ENCODE measurements at places on chromosomes 6 and 20.
A peak's percentile ranks its signal among the peaks of the same experiment; 100 is the strongest.

DNA sequence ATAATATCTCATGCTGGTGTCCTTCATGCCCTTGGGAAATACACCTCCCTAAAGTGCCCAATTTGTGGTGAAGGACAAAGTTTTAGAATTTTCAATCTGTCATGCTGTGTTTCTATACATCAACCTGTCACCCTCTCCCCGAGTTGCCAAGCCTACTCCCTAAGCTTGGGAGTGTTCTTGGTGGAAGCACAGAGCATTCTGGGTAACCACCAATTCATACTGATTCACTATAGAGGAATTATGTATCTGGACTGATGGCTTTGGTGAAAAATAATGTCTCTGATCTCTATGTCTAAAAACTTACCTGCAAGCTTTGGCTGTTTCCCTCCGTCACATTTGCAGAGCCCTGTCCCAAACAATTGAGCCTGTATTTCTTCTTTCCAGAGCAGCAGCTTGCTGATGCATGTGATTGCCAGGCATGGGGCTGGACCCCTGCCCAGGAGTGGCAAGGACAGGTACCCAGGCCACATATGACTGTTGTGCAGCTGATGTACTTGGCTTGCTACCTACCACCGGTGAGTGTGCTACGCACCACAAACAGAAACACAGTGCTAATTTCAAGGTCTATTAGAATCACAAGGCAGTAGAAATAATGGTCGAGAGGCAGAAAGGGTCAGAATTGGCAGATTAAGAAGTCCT is 202.8 kb upstream of the CITED2 start:
- no peak for DNase-seq

- no peak for DNase-seq
Measured at GRCh38 chr6:160967351-160967750, 24.2 kb upstream of the MAP3K4 start.

DNA sequence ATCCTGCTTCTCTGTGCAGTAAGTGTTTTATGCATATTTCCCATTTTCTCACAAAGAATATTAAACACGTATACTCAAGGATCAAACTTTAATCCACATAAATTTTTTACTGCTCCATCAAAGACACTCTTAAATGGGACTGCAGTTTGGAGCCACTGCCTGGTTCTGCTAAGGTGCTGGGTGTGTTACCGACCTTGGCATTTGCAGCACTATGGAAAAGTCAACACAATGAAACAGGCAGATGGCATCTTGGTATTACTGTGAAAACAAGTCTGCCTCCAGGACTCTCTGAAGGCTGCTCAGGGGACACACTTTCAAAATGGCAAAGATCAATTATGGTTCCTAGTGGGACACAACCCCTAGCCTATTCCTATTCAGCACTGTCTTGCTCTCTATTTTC is 17.3 kb upstream of the HLA-G start:
- no peak for DNase-seq

GRCh38 chr20:38673261-38673660 is 51.0 kb upstream of the SLC32A1 start:
- DNase-seq: no peak

GRCh38 chr20:4573564-4574355 is 147.9 kb upstream of the PRND start:
- no peak for DNase-seq

GRCh38 chr20:41052742-41053419 is 24.3 kb downstream of the TOP1 start:
- DNase-seq: no peak

DNA sequence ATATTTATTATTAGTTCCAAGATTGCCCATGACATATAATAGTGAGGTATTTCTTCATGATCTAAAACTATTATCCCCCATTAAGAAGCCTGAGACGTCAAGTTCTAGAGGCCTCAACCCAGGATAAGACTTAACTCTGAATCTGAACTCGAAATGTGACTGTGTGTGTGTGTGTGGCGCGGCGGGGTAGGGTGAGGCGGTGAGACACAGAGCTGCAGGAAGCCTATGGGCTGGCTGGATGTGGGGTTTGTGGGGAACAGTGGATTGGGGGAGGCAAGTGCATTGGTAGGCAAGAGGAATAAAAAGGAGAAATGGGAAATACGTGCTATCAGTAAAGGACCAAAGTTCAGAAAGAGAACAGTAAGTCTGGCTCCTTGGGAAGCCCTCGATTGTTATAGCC is 66.5 kb upstream of the RNF146 start:
- DNase-seq: no peak

DNA sequence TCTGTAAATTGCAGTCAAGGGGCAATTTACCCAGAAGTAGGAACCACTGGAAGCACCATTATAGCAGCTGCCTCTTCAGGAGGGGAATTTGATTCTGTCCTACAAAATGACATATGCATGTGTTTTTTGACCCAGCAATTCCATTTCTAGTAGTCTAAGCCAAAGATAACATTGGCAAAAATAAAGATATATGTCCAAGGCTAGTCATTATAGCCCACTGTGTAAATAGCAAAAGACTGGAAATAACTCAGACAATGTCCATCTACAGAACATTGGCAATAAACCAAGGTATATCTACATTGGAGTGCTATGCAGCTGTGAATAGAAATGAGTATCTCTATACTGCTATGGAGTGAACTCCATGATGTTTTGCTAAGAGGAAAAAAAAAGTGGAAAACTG is 12.5 kb upstream of the PANK2 start:
- DNase-seq: peak; percentile 27

- no peak for DNase-seq
Measured at GRCh38 chr20:60240415-60240814, 282.2 kb downstream of the CDH26 start.

DNA sequence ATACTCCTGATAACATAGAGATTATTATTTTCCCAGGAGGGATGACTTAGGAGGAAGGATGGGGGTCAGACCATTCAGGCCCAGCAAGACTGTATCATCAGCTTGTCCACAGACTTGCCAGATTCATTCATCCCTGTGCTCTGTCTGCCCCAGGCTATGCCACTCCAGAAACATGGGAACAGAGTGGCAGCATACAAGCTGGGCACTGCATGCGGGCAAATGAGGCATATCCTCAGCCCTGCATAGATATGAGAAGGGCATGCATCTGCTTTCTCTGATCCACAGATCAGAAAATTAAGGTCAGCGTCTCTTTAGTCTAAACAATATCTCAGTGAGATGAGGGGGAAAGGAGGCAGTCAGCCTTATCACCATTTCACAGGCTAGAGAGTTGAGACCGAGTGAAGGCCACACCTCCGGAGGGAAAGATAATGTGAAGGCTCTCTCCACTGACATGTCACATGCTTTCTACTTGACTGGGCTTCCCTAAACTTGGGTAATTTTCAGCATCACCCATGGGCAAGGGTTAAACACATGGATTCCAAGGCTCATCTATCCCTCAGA is 140.5 kb downstream of the TFAP2B start:
- DNase-seq: no peak

DNA sequence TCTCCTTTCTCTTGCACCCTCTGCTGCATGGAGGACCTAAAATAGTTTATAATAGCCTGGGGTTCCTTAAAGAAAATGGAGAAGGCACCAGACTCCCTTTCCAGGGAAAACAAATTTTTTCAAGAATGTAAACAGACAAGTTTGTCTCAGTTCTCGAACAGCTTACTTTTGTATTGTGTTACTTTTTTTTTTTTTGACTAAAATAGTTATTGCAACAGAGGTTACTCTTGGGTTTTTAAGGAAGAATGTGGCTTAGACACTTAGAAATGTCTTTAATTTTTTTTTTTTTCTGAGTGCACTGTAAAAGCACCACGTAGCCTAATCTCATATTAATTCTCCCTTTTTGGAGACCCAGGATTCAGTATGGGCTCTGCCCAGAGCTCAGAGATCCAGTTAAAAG is 148.7 kb upstream of the CARMIL1 start:
- DNase-seq: no peak

DNA sequence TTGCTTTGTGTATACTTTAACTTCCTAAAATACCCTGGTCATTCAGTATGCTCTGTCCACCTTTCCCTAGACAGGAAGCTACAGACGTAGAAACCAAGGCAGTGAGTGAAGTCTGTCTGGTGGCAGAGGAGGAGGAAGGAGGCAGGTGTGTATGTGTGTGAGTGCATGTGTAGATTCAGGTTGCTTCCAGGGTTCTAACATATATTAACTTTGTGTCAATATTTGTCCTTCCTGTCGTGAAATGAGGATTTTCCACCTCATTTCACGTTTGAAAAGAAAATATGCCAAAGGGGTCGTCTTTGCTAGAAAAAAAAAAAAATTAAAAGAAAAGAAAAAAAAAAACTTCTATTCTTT is 411.5 kb downstream of the PKHD1 start:
- no peak for DNase-seq

GRCh38 chr20:44566018-44566417 is 16.4 kb upstream of the PKIG start:
- DNase-seq: no peak

DNA sequence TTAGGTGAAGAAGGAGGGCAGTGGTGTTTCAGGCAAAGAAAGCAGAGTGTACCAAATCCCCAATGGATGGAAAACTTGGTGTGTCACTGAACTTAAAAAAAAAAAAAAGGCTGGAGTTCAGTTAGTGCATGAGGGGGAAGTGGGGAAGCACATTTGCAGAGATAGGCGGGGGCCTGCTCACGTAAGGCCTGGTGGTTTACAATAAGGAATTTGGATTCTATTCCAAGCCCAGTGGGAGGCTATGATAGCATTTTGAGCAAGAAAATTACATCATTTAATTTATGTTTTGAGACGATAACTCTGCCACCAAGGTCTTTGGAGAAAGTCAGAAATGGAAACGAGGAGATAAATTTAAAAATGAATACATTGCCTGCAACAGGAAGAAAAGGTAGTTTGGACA is 225.5 kb downstream of the EYA4 start:
- DNase-seq: no peak

GRCh38 chr6:121867095-121867494 is 431.6 kb downstream of the GJA1 start:
- no peak for DNase-seq

GRCh38 chr6:3305831-3306230 is 47.1 kb downstream of the PSMG4 start:
- no peak for DNase-seq

DNA sequence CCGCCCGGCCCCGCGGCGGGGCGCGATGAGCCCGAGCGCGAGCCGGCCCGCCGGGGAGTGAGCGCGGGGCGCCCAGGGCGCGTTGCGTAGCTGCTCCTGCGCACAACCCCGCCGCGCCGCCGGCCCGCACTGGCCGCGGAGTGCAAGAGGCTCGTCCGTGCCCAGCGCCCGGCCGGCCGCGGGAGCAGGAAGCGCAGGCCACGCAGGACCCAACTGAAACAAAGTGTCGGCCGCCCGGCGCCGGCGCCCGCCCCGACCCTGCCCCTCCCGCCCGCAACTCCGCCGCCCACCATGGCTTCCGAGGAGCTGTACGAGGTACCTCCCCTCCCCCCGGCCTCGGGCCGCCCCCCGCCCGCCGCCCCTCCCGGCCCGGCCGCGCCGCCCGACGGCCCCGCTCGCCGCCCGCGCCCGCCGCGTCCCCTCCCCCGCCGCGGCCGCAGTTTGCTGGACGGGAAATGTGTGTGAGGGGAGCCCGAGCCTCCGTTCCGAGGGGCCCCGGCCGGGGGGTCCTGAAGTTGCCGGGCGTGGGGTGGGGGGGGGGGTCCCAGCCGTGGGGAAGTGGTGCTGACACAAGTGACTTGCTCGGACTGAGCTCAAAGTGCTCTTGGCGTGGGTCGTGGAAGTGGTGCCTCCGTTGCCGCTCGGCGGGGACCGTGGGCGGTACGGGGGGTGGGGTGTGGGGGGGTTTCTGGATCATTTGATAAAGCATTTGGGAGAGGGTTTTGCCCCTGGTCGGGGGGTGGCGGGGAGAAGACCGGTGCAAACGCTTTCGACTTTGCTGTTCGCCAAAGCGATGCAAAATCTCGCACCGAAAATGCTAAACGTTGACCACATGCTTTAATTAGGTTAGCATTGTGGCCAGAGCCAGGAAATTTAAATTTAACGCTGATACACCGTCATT is 539 bp downstream of the CDYL start:
- no peak for DNase-seq

DNA sequence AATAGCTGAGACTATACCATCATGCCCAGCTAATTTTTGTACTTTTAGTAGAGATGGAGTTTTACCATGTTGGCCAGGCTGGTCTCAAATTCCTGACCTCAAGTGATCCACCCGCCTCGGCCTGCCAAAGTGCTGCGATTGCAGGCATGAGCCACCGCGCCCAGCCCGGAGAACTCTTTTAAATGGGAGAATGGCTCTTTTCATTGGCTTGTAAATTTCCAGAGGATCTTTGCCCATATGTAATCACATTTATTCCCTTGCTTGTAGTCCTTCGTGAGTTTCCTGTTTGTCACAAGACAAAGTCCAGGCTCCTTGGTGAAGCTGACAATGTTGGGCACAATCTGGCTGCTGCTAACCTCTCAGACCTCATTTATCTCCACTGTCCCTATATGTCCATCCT is 135.1 kb downstream of the CEP57L1 start:
- no peak for DNase-seq

DNA sequence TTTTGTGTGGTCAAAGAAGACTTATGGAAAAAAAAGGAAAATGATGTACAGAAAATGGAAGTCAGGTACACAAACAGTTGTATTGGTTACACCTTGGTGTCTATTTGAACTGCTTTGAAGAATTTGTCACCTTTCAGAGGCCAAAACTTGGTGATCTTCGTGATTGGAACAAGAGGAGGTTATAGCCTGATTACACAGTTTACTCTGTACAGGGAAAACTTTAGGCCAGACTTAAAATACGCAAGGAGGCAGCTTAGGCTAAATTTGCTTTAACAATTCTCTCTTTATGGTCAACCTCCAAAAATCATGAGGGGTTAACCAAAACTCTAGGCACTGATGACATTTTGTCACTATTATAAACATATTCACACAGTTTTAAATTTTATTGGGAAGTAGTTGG is 353.7 kb downstream of the PRKN start:
- no peak for DNase-seq

All from NCI-H1105 treated with DMSO at 0.1 percent for 48 hours (cell line).